ENCODE measurements at places on chromosomes 2 and 18.

DNA sequence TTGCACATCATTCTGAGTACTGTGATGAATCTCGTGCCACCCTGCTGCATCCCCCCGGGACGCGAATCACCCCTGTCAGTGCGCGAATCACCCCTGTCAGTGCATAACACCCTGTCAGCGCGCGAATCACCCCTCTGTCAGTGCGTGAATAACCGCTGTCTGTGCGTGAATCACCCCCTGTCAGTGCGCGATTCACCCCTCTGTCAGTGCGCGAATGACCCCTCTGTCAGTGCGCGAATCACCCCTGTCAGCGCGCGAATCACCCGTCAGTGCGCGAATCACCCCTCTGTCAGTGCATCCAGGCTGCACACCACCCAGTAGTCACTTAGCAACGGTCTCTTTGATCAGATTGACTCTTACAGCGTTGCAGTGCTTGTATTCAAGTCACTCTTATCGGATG lies 134.4 kb upstream of the TPO start:
- no peak for DNase-seq

DNA sequence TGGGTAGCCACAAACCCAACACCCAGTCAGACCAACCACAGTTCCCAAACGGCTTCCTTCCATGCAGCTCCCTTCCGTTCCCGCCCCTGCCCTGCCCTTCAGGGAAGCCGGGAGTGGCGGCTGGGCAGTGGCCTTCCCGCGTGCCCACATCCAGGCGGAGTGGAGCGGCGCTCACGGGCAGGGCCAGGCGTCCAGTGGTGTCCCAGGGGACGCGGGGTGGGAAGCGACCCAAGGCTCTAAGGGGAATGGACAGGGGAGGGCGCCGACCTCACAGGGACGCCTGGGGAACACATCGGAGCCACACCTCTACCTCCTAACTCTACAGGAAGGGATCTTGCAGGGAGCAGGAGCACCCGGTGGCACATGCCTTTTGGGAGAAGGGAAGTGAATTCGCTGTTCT lies 225.9 kb upstream of the MGAT5 start:
- no peak for DNase-seq

GRCh38 chr18:48337053-48337452 lies 72.1 kb downstream of the ZBTB7C start:
- no peak for DNase-seq

DNA sequence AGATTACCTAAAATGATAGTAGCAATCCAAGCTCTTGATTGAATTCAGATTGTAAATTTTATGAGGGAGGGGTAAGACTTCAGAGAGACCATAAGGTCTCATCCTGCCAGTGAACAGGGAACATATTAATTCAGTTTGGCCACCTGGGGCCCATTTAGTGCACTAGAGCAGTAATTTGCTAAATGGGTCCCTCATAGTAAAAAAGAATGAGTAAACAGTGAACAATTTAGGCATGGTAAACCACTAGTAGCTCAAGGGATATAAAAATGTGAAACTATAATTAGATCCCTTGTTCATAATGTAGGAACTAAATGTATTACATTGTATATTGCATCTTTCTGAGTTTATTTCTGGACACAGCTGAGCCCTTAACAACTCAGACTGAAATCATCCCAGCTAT lies 4.9 kb upstream of the PHLPP1 start:
- DNase-seq, result no peak

DNA sequence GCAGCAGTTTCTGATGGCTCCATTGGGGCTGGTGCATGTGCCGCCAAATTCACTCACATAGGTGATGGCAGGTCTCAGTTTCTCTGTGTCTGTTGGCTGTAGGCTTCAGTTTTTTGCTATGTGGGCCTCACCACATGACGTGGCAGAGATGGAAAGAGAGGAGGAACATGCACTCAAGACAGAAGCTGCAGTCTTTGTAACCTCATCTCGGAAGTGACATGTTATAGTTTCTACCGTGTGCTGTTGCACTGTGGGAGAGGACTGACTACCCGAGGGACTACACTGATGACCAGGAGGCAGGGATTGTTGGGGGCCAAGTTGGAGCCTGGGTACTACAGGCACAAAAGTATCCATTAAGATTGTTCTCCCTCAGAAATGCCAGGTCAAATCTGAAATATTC lies 9.2 kb upstream of the CNRIP1 start:
- DNase-seq, result no peak

DNA sequence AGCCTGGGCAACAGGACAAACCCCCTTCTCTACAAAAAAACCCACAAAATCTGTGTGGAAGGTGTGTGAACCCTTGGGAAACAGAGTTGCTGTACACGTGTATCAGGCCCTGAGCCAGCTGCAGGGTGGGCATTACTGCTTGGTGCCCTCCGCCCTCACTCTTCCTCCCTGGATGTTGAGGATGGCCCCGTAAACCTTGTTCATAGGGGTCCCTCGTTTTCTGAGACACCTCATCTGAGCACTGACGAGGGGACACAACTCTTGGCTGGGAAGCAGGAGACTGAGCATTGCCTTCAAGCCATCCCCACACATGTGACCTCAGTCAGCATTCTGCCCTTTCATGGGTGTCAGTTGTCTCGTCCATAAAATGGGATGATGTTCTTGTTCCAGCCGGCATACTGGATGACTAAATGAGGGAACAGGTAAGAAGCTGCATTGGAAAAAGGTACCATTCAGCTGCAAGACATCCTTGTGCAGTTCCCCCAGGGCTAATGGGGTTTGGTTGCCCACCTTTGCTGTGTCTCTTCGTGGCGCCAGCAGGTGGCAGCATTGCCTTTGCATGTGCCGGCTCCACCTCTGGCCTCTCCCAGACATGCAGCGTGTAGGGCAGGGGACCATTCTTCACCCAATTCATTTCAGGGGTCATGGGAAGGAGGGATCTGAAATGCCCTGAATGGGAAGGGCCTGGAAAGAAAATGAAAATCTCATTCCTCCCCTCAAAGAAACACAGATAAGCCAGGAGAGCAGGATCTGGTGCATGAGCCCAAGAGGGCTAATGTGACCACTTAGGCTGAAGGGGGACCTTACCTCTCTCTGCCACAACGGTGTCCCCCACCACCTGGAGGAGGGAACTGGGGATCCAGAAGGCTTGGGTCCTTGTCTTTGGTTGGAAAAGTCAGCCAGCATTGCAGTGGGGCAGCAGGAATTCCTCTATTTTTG lies 36.4 kb upstream of the HAAO start:
- DNase-seq, result peak; percentile 80

DNA sequence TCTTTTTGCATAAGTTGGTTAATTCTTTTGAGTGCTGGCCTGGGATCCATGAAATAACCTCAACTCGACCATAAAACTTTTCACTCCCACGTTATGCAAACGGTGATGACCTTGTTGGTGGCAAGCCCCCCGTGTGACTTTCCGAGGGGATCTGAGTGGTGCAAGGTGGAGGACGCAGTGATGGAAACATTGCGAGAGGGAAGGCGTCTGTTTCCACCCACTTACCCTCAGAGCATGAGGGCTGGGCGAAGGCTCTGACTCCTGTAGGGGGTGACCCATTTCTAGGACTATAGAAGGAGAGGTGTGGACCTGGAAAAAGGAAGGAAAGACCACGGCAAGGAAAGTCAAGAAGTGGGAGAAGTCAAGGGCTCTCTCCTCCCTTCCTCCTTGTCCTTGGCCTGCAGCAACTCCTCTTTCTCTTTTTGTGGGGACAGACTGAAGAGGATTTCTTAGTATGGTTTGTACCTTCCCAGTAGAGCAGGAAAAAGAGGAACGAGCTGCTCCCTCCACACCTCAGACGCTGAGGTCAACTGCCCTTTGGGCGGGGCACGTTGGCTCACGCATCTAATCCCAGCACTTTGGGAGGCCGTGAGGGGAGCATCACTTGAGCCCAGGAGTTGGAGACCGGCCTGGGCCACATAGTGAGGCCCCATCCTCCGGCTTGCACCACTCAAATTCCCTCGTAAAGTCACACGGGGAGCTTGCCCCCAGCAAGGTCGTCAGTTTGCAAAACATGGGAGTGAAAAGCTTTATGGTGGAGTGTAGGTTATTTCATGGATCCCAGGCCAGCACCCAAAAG lies 15.5 kb upstream of the CD8A start:
- DNase-seq, result no peak

DNA sequence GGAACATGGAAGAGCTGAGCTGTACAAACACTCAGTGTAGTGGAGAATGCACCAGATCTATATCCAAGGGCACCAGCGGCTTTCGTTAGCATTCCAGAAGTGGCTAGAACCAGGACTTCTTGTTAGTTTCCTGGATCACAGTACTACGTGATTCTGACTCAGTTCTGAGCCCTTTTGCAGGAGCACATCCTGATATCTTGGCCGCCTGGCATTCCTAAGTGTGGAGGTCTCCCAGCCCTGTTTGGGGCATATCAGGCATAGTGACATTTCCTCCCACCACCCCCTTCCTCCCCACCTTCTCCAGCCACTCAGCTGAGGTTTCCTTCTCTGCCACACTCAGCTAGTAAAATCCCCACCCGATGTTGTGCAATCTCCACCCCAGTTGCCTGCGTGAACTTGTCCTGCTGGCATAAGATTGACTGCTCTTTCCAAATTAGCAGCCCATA lies 63.4 kb downstream of the BMP10 start:
- DNase-seq, result no peak

DNA sequence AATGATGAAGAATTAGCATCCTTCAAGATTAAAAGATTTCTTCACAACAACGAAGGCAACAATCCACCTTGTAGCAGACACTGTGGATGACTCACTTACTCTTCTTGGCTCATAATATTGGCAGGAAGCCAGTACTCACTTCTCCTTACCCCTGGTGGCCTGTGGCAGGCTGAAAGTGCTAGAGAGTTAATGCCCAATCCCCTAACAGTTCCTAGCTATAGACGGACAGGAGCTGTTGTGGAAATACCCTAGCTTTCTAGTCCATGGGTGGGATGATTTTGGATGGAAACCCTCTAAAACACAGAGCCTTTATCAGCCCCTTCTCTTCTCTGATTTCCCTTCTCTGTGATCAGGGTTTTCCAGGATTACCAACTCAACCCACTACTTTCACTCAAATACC lies 128.6 kb upstream of the NYAP2 start:
- no peak for DNase-seq

- no peak for DNase-seq
Observed at GRCh38 chr18:74528913-74529312, 5.4 kb upstream of the CNDP1 start.

DNA sequence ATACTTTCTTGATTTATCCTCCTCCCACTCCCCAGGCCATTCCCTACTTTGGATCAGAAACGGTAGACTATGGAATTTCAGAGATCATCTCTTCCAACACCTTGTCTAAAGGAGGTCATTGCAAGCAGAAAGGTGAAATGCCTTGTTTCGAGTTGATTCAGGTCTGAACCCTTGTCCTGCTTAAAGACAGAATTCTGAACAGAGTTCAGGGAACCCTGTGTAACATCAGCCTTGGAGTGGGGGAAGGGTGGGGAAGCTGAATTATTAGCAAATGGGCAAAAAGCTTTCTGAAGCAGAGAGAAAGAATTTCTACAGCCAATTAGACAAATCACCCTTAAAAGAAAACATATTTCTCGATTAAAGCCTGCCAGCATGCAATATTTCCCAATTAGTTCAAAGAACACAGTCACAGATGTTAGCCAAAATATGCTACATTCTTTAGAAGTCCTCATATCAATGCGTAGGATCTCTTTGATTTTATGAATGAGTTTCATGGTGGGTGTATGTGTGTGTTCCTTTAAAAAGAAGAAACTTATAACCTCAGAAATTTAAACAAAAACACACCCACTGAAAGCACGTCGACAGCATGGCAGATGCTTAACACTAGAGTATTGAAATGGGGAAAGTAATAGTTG lies 353.1 kb downstream of the RND3 start:
- peak; percentile 40 for DNase-seq

DNA sequence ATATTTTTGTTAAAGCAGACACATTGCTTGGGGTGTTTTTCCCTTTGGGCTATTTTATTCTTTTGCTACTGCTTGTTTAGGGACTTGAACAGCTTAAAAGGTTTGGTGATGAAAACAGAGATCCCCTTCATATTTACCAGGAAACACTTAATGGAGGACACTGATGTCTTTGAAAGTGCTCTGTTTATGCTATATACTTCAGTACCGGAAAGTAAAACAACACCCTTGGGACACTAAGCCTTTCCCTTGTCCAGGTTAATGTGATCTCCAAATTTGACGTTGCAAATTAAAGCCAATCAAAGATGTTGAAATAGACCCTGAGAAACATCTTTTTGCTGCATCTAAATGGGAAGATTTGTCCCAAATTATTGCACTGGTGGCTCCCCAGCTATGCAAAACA lies 564.6 kb upstream of the PKDCC start:
- no peak for DNase-seq

DNA sequence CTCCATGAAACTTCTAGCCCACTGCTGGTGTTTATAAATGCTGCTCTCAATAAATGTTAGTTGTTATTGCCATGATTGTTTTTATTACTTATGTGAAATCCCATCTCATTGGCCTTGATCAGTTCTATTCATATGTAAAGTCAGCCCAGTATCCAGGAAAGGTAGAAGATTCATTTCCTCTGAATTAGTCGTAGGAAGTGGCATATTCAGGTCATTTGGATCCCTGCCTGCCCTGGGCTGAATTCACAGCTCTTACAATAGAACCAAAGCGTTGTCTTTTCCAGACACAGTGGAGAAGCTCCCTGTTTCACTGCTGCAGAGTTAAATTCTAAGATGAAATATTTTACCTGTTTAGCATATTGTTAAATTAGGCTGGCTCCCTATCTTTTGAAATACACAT lies 70.3 kb downstream of the MAIP1 start:
- DNase-seq, result no peak

DNA sequence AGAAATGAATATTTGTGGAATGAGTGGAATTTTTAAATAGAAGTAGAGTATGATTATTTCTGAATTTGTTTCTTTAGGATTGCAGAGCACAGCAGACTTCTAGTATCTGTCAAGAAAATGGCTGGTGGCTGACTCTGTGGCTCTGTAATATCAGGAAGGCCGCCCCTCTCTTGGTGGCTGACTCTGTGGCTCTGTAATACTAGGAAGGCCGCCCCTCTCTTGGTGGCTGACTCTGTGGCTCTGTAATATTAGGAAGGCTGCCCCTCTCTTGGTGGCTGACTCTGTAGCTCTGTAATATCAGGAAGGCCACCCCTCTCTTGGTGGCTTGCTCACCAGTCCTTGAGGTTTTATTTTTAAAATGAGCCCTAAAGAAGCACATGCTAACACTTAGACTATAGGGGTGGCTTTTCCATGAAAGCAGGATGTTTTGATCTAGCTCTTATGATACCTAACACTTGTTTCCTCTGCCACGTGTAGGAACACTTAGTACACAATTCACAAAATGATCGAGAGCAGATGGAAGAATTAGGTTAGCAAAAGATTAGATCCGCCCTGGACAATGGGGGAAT lies 85.1 kb upstream of the TTC39C start:
- DNase-seq, result no peak

Measured in Caco-2 (cell line).